ENCODE measurements at places on chromosomes 7 and 10. TPM values are rescaled to one million over a fixed set of nuclear protein-coding genes. Genes with fewer than 3 reads are reported as not detected.

The THSD7A gene
- polyA plus RNA-seq = 5.1 TPM

DNA sequence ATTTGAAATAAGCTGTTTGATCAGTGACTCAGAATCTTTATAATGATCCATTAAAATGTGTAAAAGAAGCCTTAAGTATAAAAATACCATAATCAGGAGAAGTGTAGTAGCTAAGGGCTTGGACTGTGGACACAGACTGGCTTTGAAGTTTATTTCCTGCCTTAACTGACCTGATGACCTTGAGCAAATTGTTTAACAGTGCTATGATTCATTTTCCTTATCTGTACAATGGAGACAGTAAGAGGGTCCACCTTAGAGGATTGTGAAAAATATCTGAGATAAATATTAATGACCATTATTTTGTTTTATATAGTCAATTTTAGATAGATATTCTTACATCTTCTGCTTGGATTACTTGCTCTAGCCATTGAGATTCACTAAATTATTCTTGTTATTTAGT lies 13.3 kb upstream of the RPA3 start:
- no peak for DNase-seq

DNA sequence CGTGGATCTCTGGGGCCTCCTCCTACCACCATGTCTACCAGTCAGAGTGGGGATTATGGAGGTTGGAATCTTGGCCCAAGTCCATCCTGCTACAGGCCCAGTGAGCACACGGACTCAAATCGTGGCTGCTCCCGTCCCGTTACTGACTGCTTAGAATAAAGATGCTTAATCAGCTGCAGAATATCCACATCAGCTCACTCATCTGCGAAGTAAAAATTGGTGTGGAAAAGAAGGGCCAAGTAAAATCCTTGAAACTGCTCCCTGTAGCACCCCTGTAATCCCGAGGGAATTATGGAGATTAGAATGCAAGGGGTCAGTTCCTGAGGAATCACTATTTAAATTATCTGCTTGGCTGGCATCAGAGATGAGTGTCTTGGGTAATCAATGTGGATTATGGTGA lies 13.0 kb upstream of the HTR5A start:
- no peak for DNase-seq

The EN2 gene
- not detected for polyA plus RNA-seq

DNA sequence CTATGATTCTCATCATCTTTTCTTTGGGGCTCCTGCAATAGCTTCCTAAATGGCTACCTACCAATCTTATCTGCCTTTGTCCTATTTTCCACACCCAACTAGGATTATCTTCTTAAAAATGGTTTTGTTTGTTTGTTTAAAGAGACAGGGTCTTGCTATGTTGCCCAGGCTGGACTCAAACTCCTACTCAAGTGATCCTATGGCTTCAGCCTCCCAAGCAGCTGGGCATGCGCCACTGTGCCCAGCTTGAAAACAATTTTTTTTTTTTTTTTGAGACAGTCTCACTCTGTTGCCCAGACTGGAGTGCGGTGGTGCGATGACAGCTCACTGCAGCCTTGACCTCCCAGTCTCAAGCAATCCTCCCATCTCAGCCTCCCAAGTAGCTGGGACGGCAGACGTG lies 14.9 kb downstream of the DNMBP start:
- no peak for DNase-seq

- DNase-seq = no peak
These were observed 171.8 kb upstream of the CDK1 start for GRCh38 chr10:60606343-60607080.

GRCh38 chr10:100148353-100149211 lies 37.2 kb downstream of the ERLIN1 start:
- DNase-seq = no peak

Measured in kidney (tissue), 22 donors.